Body of pancreas (tissue), 4 donors: ENCODE measurements at places on chromosomes 4 and X. TPM values are rescaled to one million over a fixed set of nuclear protein-coding genes. Genes with fewer than 3 reads are reported as not detected.

DNA sequence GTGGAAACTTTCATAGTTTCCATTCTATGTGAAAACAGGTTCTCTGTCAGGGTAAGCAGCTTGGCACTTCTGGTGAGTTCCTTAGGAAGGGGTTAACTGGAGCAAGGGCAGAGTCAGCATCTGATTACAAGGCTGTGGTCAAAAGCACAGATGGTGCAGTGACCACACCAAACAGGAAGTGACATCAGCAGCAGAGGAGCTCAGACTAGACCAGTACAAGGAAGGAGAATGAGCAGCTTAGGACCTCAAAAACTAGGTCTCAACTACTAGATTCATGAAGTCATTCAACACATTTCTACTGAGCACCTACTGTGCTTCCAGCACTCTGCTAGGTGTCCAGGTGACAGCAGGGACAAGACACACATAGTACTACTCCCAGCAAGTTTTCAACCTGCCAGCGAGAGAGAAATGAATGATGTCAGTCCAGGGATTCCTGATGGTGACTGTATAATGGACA, 130.2 kb downstream of the AMELX start:
- peak; percentile 45 for DNase-seq

DNA sequence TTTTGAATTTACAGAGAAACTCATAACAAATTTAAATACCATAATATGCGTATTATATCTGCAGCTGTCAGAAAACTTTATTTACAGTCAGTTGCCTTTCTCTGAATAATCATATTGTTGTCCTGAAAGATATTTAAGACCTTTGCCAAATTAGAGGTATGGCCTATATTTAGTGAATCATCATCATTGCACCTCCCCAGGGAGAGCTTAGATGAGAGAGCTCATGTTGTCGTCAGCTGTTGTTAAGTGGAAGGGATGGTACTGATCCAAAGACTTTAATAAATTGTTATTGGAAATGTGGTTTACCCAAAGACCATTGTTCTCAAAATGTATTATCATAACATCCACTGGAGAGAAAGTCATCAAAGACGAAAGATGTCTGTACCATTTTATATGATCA, 128.6 kb downstream of the HTR2C start:
- no peak for DNase-seq

CXCL8 gene
- total RNA-seq: 12.9 TPM

DNA sequence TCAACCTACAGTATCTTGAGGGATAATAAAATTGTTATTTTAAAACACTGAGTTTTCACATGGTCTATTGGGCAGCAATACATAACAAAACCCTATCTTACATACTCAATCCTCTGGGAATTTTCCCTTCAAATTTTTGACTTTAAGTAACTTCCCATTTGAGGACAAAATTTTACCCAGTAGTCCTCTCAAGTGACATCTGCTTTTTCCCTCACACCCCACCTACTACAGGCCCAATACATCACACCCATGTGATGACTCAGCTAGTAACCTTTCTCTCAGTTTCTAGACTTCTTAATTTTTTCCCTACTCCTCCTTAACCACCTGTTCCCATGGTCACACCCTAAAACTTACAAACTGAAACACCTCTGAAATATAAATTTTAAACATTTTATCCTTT, 12.2 kb upstream of the RAP1GDS1 start:
- DNase-seq: no peak

- DNase-seq: no peak
These were observed 585.1 kb upstream of the FRG1 start for GRCh38 chr4:189355590-189355989.

ELF4 gene
- 1.6 TPM for total RNA-seq

DNA sequence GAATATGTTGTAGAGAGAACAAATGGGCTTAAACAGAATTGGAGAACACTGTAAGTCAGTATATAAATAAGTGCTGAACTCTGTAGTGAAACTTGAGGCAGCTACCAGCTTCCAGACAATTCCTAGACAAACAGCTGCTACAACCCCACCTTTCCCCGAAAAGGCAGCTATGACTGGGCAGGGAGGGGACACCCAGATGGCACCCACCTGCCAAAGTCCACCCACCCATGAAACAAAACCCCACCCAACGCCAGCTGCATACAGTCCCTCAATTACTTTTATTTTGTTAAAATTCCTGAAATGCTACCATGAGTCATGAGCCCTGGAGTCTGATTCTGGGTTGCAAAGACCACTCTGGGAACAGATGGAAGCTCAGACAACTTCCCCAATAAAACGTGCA, 24.4 kb downstream of the RELL1 start:
- no peak for DNase-seq

DNA sequence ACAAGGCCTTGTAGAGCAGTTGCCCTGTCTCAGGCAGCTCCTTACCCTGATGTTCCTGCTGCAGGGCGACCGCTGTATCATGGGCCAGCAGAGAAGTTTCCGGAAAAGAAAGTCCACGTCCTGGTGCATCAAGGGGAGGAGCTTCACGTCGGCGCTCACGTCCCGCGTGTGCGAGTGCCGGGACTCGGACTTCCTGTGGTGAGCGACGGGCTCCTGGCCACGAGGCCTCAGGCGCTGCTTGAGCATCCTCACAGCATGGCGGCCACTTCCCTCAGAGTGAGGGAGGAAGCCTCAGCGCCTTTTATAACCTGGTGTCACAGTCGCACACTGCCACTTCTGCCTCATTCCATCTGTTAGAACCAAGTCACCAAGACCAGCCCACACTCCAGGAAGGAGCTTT, 225.5 kb downstream of the AFAP1 start:
- no peak for DNase-seq

DNA sequence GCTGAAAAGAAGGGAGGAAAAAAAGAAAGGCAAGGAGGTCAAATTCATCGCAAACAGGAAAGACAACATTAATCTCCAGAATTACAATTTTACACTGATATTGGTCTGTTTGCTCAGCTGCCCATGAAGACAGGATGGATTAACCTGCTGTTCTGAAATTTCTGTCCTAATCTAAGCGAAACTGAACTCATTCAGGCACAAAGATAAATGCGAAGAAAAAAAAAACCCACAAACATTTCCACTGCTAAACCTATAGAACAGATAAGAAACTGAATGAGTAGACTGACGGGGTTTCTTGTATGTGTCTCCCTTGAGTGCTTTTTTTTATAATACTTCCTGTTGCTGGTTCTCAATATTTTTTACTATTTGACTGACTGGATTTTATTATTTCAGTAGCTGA, 251.8 kb upstream of the FTHL17 start:
- no peak for DNase-seq

DNA sequence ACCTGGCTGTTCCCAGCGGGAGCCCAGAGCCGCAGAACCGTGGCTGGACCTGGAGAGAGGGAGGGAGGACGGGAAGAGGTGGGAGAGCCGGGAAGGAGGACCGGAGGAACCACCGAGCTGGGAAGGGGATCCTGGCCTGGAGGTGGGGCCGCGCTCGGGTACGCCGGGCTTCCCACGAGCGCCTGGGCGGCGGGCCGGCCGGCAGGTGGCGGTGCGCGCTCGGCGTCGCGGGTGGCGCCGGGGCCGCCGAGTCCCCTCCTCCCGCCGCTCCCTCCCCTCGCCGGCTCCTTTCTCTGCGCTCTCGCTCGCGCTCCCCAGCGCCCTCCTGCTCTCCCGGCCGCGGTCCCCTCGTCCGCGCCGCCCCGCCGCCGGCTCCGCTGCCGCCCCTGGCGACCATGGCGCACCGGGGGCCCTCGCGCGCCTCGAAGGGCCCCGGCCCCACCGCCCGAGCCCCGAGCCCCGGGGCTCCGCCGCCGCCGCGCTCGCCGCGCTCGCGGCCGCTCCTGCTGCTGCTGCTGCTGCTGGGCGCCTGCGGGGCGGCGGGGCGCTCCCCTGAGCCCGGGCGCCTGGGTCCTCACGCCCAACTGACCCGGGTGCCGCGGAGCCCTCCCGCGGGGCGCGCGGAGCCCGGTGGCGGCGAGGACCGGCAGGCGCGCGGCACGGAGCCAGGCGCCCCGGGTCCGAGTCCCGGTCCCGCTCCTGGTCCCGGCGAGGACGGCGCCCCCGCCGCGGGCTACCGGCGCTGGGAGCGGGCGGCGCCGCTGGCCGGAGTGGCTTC, at the start of gene SORCS2:
Gene SORCS2 (plus strand): TSS at position 287 of the 778 bp plus-strand sequence.
- DNase-seq: peak; percentile 63

DNA sequence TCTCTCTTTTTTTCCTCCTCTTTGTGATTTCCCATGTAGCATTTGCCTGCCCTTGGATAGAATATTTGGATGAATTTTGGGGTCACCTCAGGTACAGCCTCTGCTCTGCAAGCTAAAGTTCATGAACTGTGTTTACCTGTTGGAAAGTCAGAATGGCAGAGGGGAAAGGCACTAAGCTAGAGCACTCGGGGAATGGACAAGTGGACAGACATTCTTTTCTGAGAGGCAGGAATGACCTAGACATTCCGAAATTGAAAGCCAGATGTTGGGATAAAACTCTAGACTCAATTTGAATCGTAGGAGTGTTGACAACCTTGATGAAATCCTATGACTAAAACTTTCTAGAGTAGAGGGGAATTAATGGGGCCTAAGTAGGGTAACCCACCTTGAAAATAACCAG, 56.1 kb downstream of the LUZP4 start:
- no peak for DNase-seq

SULT1B1 gene
- 4.0 TPM for total RNA-seq

NUP62CL gene
- 3.3 TPM for total RNA-seq

GRCh38 chr4:145847764-145848163, 90.9 kb downstream of the ZNF827 start:
- no peak for DNase-seq

DNA sequence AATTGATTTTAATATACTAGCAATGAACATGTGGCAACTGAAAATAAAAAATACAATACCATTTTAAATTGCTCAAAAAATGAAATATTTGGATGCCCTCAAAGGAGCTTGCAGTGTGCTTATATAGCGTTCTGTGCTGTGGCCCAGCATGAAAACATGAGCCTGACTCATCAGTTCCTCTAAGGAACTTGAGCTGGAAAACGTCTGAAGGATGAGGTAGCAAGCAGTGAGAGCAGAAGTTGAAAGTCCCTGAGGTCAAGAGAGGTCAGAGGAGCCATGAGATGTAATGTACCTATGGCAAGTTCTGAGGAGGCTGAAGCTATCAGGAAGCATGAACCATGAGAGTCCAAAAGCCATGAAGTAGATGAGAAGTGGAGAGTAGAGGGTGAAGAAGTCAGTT, 59.7 kb downstream of the HMGB3 start:
- DNase-seq: no peak

DNA sequence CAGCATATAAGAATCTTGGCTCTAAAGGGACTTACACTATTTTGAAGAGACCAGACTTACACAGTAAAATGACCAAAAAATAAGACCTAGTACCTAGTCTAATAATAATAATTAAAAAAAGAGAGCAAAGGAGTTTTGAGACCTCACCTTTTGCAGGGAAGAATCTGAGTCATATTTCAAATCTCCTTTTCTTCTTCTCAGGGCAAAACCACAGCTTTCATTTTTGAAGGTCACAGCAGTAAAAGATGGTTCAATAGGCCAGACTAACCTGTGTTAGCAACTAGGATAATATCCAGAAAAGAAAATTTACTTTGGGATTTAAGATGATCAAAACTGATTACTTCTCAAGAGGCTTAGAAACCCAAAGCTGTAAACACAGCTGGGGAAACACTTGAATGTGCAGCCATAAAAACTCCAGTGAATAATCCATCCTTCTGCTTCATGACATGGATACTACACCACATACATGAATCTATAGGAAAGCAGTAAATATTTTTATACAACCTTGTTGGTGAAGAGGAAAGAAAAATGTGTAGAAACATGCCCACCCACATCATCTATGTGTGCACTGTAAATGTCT, 25.9 kb upstream of the LNX1 start:
- no peak for DNase-seq

DNA sequence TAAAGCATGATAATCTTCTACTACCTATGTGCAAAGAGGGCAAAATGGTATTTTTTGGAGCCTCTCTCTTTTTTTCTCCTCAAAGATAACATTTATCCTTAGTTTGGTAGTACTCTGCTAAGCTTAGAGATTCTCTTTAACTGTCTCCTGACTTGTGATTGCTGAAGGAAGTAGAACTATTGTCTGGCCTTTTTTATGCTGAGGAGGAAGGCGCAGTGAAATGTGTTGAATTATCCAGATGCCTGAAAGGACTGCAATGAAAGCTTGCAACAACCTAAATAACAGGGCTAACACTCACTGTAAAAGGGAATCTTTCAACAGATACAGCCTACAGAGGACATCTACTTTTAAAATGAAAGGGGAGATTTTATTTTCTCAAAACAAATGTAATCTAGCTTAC, 59.5 kb upstream of the CCDC160 start:
- no peak for DNase-seq

GRCh38 chr4:89562746-89563145, 255.1 kb upstream of the GPRIN3 start:
- no peak for DNase-seq

RNF150 gene
- 2.3 TPM for total RNA-seq

SLITRK4 gene
- 0.33 TPM for total RNA-seq

FGG gene
- total RNA-seq: not detected

DNA sequence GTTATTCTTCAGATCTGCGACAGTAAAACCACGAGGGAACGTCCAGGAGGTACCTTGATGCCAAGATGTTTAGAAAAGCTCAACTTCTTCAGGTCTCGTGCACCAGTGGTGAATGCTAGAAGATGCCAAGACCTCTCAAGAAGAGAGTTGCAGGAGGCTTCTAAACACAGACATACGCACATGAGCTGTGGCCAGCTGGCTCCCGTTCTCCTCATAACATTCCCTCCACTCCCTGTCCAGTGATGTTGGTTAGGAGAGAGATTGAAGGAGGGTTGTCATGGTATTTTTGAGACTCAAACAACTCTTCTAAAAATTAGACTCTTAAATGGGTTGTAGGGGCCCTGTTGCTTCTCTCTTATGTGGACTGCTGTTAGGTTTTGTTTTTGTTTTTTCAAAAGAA, 184.3 kb downstream of the QDPR start:
- no peak for DNase-seq

SCLT1 gene
- 9.9 TPM for total RNA-seq

PNMA5 gene
- not detected for total RNA-seq

- no peak for DNase-seq
These were observed 226.3 kb upstream of the VCX3A start for GRCh38 chrX:6761251-6761650.

DNA sequence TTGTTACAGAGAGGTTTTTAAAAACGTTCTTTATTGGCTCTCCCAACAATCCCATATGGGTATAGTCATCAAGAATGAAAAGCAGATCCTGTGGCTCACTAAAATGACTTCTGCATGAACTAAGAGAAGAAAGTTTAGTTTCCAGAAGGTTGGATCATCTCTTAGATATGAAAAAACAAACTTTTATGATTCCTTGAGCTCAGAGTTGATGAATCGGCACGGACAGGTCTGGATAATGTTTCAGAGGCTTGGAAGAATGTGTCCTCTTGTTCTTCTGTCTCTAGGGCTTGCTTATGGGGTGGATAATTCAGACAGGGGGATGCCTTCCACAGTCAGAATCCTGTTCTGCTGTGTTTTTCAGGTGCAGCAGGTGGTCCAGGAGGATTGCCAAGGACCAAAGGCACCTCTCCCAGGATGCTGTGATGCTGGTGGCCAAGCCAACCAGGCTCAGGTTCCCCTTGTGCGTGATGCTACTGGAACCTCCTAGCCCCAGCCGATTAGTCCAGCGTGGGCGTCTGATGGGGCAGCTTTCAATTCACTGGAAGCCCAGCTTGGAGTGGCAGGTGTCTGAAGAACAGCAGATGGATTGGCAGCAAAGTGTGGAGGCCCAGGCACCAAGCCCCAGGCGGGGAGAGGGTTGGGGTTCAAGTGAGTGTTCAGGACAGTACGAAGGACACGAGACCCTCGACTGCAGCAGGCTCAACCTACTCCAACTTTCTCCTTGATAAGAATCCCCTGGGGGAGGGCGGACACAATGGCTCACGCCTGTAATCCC, 30.3 kb downstream of the CCKAR start:
- DNase-seq: no peak

SPANXB1 gene
- not detected for total RNA-seq
